HFF-Myc (cell line): ENCODE measurements at places on chromosomes 1 and 21.
A peak's percentile ranks its signal among the peaks of the same experiment; 100 is the strongest.

DNA sequence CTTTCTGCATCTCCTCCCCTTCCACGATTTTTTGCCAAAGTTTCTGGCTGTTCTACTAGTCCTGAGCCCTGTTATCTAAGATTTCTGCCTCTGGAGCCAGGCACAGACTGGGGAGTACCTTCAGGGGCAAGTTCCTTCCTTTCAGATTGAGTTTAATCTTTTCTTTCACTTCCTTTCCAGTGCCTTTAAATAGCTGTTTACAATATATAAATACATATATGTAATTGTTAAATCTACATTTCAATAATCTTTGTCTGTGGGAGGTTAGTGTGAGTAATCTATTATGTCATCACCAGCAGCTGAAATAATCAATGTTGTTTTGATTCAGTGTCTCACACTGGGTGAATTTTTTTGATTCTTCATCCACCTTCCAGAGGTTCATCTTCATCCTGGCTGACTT, 31.8 kb downstream of the DIPK1A start:
- no peak for DNase-seq

GRCh38 chr1:150793221-150793620, 14.8 kb downstream of the CTSK start:
- DNase-seq: no peak

GRCh38 chr1:59162665-59163064, 134.2 kb upstream of the FGGY start:
- DNase-seq: no peak

GRCh38 chr1:67190942-67191341, 24.7 kb downstream of the IL23R start:
- no peak for DNase-seq

GRCh38 chr1:110746644-110747259, 72.0 kb upstream of the KCNA3 start:
- peak; percentile 20 for DNase-seq

GRCh38 chr1:25433389-25434186, 2.9 kb downstream of the MACO1 start:
- no peak for DNase-seq

- no peak for DNase-seq
These were observed 69.2 kb upstream of the RGS2 start for GRCh38 chr1:192739476-192740184.

GRCh38 chr1:157505481-157506272, 46.6 kb downstream of the FCRL5 start:
- DNase-seq: peak; percentile 40

- no peak for DNase-seq
These were observed 1.5 kb upstream of the MAP1LC3C start for GRCh38 chr1:242000434-242000833.

DNA sequence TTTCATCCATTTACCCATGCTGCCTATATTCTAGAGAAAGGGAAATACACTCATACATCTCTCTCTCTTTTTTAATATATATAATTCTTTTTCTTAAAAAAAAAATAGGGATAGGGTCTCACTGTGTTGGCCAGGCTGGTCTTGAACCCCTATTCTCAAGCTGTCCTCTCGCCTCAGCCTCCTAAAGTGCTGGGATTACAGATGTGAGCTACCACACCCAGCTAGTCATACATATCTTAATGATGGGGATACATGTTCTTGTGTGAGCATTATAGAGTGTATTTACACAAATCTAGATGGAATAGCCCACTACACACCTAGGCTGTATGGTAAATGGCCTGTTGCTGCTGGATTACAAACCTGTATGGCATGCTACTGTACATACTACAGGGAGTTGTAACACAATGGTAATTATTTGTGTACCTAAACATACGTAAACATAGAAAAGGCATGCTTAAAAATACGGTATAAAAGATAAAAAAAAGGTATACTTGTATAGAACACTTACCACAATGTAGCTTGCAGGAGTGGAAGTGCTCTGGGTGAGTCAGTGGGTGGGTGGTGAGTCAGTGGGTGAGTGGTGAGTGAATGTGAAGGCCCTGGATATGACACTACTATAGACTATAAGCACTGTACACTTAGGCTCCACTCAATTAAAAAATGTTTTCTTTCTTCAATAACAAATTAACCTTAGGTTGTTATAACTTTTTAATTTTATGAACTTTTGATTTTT, 72.9 kb downstream of the IVNS1ABP start:
- DNase-seq: peak; percentile 14

DNA sequence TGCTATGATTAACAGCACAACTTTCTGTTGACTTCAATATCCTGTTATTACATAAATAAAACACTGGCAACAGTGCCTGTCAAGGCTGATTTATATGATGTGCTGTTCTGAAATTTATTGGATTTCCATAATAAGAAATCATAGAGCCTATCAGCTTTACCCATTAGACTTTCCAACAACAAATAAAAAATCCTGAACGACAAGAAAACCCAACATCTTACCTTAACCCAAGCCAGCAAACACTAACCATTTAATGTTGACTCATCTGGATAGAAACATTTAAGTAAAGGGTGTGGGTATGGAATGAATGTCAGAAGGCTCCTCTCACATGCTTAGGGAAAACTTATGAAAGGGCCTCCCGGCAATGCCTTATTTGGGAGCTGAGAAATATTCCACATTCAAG, 165.1 kb downstream of the SLC45A1 start:
- no peak for DNase-seq

DNA sequence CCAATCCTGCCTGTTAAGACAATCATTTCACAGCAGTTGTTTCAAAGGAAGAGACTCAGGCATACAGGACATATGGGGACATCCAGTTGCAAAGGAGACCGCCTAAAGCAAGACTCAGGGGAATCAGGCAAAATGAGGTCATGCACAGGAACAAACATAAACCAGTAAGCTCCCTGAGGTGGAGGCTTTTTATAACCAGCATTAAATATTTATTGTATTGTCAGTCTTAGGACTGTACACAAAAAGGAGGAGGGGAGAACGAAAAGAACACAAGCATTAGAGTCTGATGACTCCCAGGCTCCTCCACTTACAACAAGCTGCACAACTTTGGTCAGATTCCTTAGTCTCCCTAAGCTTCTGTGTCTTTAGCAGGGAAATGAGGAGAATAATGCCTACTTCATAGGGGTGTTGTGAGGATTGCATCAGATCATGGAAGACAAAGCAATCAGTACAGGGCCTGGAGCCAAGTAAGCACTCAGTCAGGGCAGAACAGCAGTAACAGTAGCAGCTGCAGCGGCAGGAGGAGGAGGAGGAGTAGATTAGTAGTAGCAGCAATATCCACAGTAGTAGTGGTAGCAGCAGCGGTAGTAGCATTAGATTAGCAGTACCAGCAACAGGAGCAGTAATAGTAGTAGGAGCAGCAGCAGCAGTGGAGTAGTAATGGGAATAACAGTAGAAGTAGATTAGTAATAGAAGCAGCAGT, 54.2 kb upstream of the SPATA6 start:
- no peak for DNase-seq

GRCh38 chr1:156578055-156578454, 1.5 kb upstream of the TTC24 start:
- DNase-seq: no peak

DNA sequence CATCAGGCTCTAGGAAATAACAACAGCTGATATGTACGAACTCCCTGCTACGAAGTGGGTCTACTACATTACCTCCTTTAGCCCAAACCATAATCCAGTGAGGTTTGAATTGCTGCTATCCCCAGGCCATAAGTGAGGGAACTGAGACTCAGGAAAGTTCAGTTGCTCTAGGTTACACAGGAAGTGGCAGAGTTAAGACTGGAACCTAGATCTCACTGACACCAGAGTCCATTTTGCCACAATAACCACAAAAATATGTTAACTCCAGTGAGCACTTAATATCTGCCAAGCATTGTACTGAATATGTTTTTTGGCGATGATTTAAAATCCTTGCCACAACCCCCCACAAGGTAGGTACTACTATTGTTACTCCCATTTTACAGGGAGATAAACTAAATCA, 8.9 kb upstream of the TADA1 start:
- no peak for DNase-seq

GRCh38 chr1:41660570-41661427, 176.3 kb upstream of the EDN2 start:
- no peak for DNase-seq

GRCh38 chr21:39009587-39010225, 173.5 kb downstream of the PSMG1 start:
- no peak for DNase-seq

- DNase-seq: no peak
These were observed 136.1 kb upstream of the EDN2 start for GRCh38 chr1:41620365-41621169.

- no peak for DNase-seq
These were observed 186.3 kb upstream of the PLD5 start for GRCh38 chr1:242710847-242711246.

GRCh38 chr1:88451856-88452255, 232.2 kb upstream of the PKN2 start:
- DNase-seq: no peak

DNA sequence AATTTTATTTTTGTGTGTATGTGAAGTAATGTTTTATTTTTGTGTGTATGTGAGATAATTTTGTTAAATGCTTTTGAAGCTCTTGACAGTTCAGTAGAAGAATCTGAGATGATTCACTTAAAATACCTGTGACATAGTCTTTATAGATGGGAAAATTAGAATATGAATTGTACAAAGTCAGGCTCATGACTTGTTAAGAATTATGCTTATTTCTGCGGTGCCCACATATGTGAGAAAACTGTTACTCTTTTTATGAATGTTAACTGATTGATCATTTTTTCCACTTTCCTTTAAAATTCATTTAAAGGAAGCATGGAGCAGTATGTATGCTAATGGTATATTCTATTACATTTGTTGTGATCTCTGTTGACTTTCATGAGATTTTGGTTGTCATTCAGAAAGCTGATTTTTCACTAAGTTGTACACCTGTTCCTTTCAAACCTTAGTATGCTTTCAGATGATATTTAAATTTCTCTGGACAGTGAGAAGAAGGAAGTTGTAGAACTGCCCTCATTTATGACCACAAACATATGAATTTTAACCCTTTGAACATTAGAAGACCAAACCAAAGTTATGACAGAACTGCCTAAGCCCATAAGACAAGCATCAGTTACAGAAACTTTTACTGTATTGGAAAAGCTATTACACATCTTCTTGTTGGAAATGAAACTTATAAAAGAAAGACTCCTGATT, 110.1 kb downstream of the POU2F1 start:
- no peak for DNase-seq

DNA sequence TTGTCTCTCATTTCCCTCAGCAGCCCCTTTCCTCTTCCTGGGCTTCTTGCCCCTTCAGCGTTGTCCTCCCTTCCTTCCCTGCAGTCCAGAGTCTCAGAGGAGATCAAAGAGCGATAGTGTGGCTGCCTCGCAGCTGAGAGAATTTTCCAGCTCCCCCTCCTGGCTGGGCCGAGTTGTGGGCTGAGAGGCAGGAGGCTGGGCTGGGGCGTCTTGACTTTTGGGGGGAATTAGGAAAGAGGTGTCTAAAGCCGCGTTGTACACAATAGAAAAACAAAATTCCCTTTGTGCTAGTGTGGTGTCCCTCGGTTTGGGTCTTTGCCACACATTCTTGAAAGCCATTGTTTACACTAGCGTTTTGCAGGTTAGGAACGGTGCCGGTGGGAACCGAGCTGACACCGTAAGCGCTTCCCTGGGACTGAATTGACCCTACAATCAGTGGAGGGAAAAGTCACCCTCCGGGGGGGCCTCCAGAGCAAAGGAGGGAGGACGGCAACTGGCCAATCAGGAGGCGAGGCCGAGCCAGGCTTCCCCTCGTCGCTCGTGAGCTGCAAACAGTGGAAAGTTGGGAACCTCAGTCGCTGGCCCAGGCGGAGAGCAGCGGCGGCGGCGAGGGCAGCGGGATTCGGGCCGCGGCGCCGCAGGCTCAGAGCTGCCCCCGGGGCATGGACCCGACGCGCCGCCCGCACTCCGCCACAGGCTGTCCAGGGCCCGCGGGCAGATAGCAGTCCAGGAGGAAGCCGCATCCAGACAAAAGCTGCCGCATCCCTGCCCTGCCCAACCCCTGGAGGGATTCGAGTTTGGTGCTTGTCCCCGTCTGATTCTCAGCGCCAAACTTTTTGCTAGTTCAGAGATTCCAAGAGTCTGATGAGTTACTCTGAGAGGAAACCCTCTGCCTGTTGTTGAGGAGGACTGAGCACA, at the start of gene HMCN1:
Gene HMCN1, plus strand, starts transcription at position 574 of the 918 bp plus-strand sequence. CDS start 389 bp downstream, outside the sequence.
- DNase-seq: no peak

DNA sequence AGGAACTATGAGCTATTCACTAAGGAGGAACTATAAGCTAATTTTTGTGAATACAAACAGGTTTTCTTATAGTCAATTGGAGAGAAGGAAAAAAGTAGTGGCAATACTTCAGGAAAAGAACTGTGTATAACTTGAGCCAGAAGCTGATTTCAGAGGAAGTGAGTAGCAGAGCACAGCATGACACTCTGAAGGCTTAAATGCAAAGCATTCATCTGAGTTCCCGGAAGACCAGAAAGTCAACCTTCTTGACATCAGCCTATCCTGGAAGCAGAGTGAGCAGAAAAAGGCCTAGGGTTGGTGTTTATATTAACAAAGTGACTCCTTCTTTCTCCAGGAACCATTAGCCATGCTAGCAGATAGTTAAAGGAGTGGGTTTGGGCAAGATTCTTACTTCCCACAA, 545.2 kb downstream of the MRPL39 start:
- DNase-seq: no peak

GRCh38 chr1:88983791-88984559, 8.5 kb downstream of the KYAT3 start:
- DNase-seq: no peak

- no peak for DNase-seq
These were observed 114.5 kb upstream of the COL24A1 start for GRCh38 chr1:86271046-86271445.

DNA sequence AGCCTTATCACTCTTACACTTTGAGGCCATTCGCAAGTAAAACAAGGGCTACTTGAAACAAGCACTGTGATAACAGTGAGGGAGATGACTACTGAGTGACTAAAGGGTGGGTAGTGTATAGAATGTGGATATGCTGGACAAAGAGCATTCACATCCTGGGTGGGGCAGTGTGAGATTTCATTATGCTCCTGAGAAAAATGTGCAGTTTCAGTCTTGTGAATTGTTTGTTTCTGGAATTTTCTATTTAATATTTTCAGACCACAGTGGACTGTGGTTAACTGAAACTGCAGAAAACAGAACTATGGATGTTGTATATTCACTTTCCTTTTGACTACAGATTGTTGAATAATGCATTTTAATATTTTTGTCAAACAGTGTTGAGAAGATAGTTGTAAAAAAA, 25.1 kb upstream of the B3GALT2 start:
- peak; percentile 4 for DNase-seq

- DNase-seq: peak; percentile 53
These were observed 59.3 kb downstream of the GPR88 start for GRCh38 chr1:100597061-100597741.

DNA sequence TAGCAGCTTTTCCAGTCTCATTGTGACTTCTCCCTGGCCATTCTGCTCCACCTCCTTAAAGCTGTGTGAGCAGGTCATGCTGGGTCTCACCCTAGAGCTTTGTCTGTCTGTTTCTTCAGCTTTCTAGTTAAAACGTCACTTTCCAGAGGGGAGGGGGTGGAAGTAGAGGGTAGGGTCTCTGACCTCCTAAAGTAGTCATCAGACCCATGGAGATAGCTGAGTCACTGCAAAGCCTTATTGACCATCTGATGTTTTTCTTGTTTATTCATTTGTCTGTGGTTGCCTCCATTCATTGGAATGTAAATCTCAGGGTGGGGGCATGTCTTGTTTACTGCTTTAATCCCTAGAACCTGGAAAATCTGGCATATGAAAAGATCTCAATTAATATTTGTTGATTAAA, 52.7 kb downstream of the ELF3 start:
- DNase-seq: no peak
